ENCODE measurements at places on chromosomes 16 and 17.
A peak's percentile ranks its signal among the peaks of the same experiment; 100 is the strongest.

GRCh38 chr16:4315186-4316107 lies at the start of gene GLIS2:
Gene GLIS2 (plus strand): TSS chr16:4316067. CDS start chr16:4332281, 16,214 bp downstream.
- peak; percentile 42 for DNase-seq

DNA sequence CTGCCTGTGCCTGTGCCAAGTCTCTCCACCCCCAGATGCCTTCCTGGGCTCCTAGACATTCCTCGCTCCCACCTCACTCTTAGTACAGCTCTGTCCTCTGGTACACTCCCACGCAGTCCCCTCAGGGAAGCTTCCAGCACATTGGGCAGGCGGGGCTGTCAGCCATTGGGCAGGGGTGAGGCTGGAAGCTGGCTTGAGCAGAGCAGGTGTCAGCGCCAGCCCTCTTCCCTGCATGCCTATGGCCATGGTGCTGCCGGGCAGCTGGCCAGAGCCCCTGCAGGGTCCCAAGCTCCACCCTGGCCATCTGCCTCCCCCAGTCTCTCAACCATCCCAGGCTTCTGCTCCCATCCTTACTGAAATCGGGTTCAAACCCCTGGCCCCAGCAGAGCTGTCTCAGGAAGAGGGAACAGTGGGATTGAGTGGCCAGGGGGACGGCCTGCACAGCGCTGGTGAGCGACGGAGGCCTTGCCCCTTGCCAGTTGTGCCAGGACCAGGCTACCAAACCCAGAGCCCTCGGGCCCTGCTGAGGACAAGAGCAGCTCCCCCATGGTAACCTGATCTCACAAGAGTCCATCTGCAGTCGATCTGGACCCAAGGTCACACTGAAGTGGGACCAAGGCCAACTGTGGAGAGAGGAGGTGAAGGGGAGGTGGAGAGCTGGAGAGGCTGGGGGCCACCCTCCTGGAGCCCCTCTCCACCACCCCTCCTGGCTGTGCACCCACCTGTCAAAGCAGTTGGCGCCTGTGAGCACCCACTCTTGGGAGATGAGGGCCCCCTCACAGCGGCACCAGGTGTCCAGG lies 2.4 kb upstream of the B9D1 start:
- no peak for DNase-seq

DNA sequence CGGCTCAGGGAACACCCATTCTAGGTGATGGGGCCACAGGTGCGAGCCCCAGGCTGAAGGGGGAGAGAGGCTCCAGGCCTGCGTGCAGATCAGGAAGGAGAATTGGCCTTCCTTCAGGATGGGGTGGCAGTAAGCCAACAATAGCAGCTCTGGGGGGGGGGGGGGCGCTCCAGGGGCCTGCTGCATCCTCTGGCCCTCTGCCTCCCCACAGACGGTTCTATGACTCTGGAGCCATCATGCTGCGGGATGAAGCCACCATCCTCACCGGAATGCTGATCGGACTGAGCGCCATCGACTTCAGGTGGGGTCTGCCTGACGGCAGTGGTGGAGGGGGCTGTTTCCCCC lies 6.1 kb downstream of the RUNDC3A start:
- no peak for DNase-seq

- no peak for DNase-seq
Measured at GRCh38 chr16:17474037-17474436, 3.3 kb upstream of the XYLT1 start.

- DNase-seq = peak; percentile 94
Measured at GRCh38 chr17:63503341-63503705, 19.8 kb upstream of the KCNH6 start.

GRCh38 chr17:41003926-41004325 lies 4.2 kb upstream of the KRTAP3-2 start:
- DNase-seq = no peak

All from NCI-H2171 (cell line).